ENCODE measurements at places on chromosomes 7 and 10.

DNA sequence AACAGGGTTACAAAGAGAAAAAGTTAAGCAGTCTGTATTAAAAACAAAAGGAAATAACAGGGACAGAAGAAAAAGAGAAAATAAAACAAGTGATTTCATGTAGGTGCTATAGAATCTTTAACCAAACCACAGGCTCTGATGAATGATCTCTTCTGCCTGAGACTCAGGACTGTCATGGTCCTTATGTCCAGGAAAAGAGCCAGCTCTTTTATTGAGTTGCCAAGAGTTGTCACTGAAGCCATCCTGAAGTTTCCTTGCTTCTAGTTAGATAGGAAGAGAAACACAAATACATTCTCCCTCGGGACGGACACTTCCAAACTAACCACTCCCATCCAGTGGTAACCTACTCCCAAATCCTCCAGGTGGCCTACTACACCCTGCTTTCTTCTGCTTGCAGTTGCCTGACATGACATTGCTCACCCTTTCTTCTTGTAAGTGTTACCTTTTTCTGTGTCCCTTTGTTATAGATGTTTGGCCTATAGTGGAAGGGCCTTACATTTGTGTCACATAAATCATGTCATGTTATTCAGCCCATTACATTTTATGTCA lies 346.7 kb downstream of the NRG3 start:
- DNase-seq: no peak

- peak; percentile 24 for DNase-seq
These were observed 852.0 kb upstream of the PHF14 start for GRCh38 chr7:10121631-10122030.

DNA sequence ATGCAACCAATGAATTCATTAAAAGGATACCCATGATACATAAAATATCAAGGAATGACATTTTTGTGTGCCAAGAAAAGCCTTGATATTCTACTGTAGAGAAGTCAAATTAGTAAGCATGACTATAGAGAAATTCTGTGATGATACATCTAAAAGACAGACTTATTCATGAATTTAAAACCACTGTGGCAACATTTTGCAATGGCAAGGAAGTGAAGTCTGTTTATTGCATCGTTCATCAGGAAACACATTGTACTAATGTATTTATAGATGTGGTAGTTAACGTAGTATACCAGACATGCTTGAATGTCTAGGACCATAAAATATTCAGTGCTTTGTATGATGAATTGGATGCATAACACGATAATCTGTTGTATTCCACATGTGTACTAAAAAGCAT lies 9.3 kb upstream of the CLEC5A start:
- no peak for DNase-seq

GRCh38 chr10:129760003-129760315 lies 204.1 kb downstream of the EBF3 start:
- no peak for DNase-seq

GRCh38 chr7:157540606-157541294 lies 203.9 kb downstream of the DNAJB6 start:
- DNase-seq: no peak

DNA sequence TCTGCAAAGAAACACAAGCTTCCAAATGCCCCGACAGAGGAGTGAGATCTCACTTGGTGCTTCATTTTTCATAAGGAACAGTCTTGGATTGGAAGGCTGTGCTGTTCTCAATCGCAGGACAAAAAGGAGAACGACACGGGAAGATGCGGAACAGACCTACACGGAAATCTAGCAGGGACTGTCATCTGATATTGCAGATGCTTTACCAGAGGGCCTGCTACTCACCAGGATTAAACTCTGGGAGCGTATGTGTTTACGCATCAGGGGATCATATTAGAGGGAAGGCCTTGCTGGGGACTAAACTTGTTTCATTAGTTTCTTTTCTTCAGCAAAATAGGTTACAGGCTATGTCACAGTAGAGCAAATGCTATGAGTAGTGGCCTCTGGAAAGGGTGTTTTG lies 82.8 kb upstream of the EEPD1 start:
- no peak for DNase-seq

GRCh38 chr10:17272648-17273047 lies 44.6 kb downstream of the VIM start:
- no peak for DNase-seq

GRCh38 chr10:44517635-44518034 lies 132.7 kb upstream of the CXCL12 start:
- DNase-seq: no peak

GRCh38 chr7:92754919-92755581 lies 81.3 kb downstream of the CDK6 start:
- no peak for DNase-seq

- no peak for DNase-seq
These were observed at the start of gene UNCX for GRCh38 chr7:1232623-1233332. Gene UNCX (plus strand): TSS chr7:1232872. CDS start chr7:1233018, 146 bp downstream.

GRCh38 chr7:42253316-42253715 lies 16.3 kb upstream of the GLI3 start:
- no peak for DNase-seq

DNA sequence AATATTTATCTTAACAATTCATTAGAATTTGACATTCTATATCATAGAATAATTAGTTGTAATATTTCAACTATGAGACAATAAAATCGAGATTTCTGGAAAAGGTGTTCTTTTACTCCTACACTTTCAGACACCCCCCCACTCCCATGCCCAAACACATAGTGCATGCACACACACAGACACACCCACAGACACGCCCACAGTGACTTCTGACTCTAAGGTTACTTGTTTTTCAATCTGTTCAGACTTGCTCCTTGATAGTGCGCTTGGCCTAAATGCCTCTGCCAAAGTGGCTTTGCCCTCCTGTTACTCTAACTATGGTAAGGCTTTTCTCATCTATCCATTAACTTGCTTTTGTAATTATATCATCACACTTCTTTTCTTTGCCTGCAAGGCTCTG lies 144.0 kb upstream of the PPP1R3A start:
- DNase-seq: no peak

DNA sequence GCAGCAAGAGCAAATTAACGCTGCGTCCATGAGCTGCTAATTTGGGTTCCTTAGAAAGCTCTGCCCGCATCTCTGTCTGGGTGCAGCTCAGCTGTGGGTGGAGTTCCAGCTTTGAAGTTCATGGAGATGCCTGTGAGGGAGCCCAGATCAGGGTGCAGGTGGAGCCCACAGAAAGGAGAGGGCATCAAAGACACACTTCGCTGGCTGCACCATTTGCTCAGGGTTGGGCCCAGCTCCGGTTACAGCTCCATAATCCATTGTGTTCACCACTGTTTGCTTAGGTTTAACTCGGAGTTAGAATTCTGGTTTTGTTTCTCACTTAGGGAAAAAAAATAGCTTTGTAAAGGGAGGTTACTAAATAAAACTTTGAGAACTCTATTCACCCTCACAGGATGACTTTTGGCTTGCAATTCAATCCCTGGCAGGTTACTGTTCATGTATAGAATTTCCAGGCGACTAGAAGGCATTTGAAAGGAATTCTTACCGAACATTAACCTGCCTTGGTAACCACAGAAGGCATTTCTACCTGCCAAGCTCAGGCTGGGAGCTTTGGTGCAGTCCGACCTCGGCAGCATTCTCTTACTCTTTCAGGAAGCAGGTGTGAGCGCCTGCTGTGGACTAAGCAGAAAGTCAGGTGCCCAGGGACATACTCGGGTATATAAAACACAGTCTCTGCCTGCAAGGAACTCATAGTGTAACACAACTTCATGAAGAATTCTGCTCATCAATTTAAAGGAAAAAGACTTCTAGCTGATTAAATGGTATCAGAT lies 179.5 kb upstream of the RNF32 start:
- DNase-seq: no peak

- DNase-seq: no peak
These were observed 2.8 kb upstream of the PDK4 start for GRCh38 chr7:95599069-95599468.

GRCh38 chr7:123864436-123864835 lies 19.5 kb downstream of the HYAL4 start:
- DNase-seq: no peak

DNA sequence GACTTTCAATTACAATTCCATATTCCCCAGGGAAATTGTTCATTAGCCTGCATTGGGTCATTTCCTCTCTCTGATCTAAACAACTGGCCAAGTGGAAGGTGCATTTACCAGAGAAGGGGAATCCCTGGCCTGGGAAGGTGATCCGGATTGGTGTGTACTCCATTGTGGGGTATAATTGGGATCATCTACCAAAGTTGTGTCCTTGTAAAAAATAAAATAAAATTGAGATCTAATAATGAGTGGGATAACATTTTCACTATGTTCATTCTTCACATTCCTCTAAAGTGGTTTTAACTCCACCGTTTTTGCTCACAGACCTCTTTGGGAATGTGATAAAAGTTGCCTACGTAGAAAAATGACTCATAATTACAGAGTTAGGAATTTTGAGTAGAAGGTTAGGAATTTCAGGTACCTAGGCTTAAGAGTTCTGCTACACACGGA lies 22.8 kb downstream of the ARL5B start:
- no peak for DNase-seq

DNA sequence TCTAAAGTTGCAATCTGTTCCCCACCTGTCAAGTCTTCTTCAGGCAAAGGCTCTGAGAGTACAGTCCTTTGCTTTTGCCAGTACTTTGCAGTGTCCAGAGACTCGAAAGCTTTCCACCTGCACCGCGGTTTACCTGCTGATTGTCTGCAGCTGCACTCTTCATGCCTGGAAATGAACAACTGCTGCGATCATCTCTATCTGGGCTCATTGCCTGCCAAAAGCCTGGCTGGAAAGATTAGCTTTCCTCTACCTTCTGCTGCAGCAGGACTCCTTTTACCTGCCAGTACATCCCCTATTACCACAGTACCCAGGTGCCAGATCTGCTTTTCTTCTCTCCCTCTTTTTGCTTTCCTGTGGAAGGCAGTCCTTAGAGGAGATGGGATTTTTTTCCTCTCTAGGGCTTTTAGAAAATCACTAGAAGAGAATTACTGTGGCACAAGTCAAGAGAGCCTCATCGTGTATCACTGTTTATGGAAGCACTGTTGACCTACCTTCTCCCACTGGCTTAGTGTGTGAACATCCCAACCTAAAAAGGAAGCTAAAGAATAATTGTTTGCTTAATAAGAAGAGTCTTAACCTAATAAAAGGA lies 2.2 kb downstream of the STRIP2 start:
- DNase-seq: no peak

- DNase-seq: no peak
These were observed 106.4 kb upstream of the ZNF438 start for GRCh38 chr10:31138026-31138553.

- DNase-seq: no peak
These were observed 34.2 kb downstream of the SRI start for GRCh38 chr7:88185650-88186049.

DNA sequence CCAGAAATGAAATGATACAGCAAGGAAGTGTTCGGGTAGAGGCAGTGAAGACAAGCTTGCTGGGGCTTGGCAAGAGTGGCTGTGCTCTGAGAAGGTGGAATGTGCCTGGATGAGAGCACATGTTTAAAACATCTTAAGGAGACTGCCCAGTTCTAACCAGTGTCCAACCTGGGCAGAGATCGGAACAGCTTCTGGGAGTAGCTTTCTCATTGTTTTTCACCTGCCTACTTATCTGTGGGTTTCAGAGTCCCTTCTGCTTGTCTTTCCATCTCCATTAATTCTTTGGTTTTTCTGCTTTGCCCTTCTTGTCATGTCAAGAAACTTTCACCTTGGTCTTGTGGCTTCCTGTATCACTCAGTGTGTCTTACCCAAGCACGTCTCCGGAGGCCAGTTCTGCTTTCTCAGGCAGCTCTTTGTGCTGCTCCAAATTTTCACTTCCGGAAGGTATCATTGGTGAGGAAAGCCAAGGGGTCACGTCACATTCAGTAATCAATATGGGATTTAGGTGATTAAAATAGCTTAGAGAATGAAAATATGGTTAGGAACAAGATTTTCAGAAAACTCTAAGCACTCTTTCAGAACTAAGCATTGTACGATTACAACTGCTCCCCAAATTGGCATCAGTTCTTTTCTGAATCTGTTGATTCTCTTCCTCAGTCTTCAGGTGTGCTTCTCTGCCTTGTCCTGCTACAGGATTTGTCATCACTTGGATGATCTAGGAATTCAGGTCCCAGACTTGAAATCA lies 5.5 kb upstream of the LAMB4 start:
- DNase-seq: no peak

GRCh38 chr10:131020775-131021174 lies 290.7 kb downstream of the TCERG1L start:
- DNase-seq: no peak

DNA sequence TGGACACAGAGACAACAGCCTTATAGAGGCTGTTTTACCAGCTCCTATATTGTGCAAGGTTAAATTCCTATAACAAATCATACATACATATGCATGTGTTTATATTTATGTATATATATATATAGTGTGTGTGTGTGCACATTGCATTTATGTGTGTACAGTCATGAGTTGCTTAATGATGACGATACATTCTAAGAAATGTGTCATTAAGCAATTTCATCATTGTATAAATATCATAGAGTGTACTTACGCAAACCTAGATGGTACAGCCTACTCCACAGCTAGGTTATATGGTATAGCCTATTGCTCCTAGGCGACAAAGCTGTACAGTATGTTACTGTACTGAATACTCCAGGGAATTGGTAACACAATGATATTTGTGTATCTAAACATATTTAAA lies 30.1 kb upstream of the TNKS2 start:
- DNase-seq: no peak

DNA sequence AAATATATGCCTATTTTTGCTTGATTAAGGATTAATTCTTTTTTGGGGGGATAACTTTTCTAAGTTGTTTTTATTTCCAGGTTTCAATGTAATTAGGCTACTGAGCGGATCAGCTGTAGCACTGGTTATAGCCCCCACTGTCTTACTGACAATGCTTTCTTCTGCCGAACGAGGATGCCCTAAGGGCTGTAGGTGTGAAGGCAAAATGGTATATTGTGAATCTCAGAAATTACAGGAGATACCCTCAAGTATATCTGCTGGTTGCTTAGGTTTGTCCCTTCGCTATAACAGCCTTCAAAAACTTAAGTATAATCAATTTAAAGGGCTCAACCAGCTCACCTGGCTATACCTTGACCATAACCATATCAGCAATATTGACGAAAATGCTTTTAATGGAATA lies 1.0 kb downstream of the LRRTM3 start:
- DNase-seq: no peak

- DNase-seq: no peak
These were observed 10.1 kb downstream of the NPC1L1 start for GRCh38 chr7:44530990-44531389.

- DNase-seq: no peak
These were observed 275.5 kb downstream of the PLXNA4 start for GRCh38 chr7:132300599-132301277.

GRCh38 chr7:139294951-139295575 lies 46.1 kb upstream of the FMC1 start:
- no peak for DNase-seq

- DNase-seq: no peak
These were observed 16.3 kb downstream of the VSTM4 start for GRCh38 chr10:49099046-49099445.

GRCh38 chr7:127794551-127794950 lies 142.6 kb downstream of the SND1 start:
- DNase-seq: no peak

- DNase-seq: no peak
These were observed 54.6 kb downstream of the AFAP1L2 start for GRCh38 chr10:114349522-114350215.
